ENCODE measurements at places on chromosomes 7 and 10. TPM values are rescaled to one million over a fixed set of nuclear protein-coding genes. Genes with fewer than 3 reads are reported as not detected.

GRCh38 chr10:55374917-55375316 lies 573.9 kb upstream of the PCDH15 start:
- H3K27me3 ChIP-seq = no peaks in the 10 kb centered on the region
- no peak overlapping the region for H3K4me3 ChIP-seq
- DNase-seq = peak; percentile 0
- no peaks in the 10 kb centered on the region for H3K36me3 ChIP-seq

DNA sequence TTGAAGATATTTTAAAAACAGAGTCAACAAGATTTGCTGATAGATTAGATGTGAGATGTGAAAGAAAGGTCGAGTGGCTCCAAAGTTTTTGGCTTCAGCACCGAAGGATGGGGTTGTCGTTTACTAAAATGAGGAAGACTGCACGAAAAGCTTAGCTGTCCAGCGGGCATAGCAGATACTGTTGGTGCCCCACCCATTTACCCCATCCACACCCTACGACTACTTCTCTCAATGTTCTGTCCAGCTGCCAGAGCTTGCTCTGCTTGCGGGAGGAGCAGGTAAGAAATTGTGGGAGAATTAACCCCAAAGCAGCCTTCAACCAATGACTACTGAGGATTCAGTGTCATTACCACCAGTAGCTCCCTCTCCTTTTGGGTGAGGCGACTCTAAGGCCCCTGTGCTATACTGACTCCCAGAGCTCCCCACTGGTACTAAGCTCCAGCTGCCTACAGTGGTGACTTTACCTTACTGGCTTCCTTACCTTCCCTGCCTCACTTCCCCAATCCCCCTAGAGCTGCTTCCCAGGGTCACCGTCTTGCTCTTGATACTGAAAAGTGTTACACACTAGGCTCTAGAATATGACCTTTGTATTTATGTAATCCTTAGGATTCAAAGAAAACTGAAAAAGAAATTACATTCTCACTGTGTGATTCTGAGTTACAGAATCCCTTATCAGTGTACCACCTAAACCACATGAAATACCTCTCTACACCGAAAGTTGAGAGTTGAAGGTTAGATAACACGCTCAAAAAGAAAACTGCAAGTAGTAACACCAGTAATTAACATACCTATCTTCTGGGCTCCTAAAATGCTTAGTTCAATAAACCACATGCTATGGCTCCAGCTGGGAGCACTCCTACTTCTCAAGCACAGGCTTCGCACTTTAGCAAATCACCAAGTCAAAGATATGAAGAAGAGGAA lies 22.3 kb downstream of the CACUL1 start:
- no peak overlapping the region for H3K27ac ChIP-seq
- no peaks in the 10 kb centered on the region for H3K36me3 ChIP-seq
- H3K27me3 ChIP-seq = no peaks in the 10 kb centered on the region
- no peak for DNase-seq

The TMEM178B gene
- polyA plus RNA-seq = 0.54 TPM

The ZPBP gene
- not detected for polyA plus RNA-seq

The PRR15 gene
- not detected for polyA plus RNA-seq

- no peak overlapping the region for H3K27ac ChIP-seq
- H3K4me1 ChIP-seq = no peaks in the 10 kb centered on the region
- H3K27me3 ChIP-seq = no peaks in the 10 kb centered on the region
- peak; percentile 43 for DNase-seq
- no peak overlapping the region for H3K4me3 ChIP-seq
These were observed 132.9 kb upstream of the WNT16 start for GRCh38 chr7:121195874-121196273.

The LBX1 gene
- polyA plus RNA-seq = 9.1 TPM

- H3K27ac ChIP-seq = no peak overlapping the region
- peaks cover 5% of the 10 kb centered on the region for H3K27me3 ChIP-seq
- H3K36me3 ChIP-seq = no peaks in the 10 kb centered on the region
These were observed 148.6 kb upstream of the YAE1 start for GRCh38 chr7:39417642-39418041.

DNA sequence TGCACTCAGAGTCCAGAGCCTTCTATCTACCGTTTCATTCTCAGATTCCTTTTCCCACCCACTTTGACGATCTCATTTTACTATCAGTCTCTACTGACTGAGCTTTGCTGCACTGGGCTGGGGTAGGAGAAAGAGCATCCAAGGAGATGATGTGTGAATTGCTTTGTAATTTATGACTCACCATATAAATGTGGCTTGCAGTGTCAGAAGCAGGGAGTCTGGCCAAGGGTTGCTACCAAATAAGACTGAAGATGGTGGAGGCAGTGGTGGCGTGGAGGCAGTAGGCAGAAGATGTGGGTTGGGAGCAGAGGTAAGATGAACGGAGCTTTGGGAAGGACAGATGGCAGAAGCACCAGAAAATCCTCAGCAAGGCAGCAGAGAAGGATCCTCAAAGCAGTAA lies 73.3 kb upstream of the AGK start:
- H3K36me3 ChIP-seq = no peaks in the 10 kb centered on the region
- H3K4me3 ChIP-seq = no peak overlapping the region
- no peak for DNase-seq
- H3K27ac ChIP-seq = no peak overlapping the region
- no peaks in the 10 kb centered on the region for H3K27me3 ChIP-seq
- no peaks in the 10 kb centered on the region for H3K4me1 ChIP-seq

The WEE2 gene
- polyA plus RNA-seq = not detected

GRCh38 chr7:157010588-157011332 lies at the start of gene MNX1:
MNX1 (minus strand) TSS chr7:157010663; CDS start chr7:157010350, 313 bp downstream.
- peak; percentile 74 for DNase-seq
- H3K27me3 ChIP-seq = peaks cover 93% of the 10 kb centered on the region
- no peak within 1 kb of the TSS for H3K27ac ChIP-seq
- H3K4me1 ChIP-seq = peaks cover 14% of the 10 kb centered on the region
- no peaks in the 10 kb centered on the region for H3K36me3 ChIP-seq

DNA sequence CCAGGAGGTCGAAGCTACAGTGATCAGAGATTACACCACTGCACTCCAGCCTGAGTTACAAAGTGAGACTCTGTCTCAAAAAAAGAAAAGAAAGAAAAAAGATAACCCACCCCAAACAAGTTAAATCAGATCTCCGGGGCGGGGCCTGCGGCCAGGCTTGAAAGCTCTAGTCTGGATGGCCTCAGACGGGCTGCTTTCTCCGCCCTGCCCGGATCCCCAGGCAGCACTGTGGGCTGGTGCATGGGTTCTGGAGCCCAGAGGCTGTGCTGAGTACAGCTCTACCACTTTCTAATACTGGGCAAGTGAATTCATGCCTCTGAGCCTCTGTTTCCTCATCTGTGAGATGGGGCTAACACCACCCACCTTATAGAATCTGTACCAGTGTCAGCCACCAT lies 83.7 kb downstream of the ZMIZ1 start:
- peaks cover 15% of the 10 kb centered on the region for H3K36me3 ChIP-seq
- no peaks in the 10 kb centered on the region for H3K27me3 ChIP-seq
- peak overlapping the region; percentile 13 for H3K27ac ChIP-seq
- no peak overlapping the region for H3K4me3 ChIP-seq
- no peak for DNase-seq

The SDK1 gene
- polyA plus RNA-seq = 2.3 TPM
